Right lobe of liver (tissue), 6 donors: ENCODE measurements at places on chromosomes 12 and 14.

GRCh38 chr14:21308132-21308478, 28.2 kb downstream of the RPGRIP1 start:
- DNase-seq: no peak

GRCh38 chr14:28468191-28469151, 298.1 kb upstream of the FOXG1 start:
- no peak for DNase-seq

- no peak for DNase-seq
Observed at GRCh38 chr12:50695961-50696360, 67.9 kb upstream of the ATF1 start.

DNA sequence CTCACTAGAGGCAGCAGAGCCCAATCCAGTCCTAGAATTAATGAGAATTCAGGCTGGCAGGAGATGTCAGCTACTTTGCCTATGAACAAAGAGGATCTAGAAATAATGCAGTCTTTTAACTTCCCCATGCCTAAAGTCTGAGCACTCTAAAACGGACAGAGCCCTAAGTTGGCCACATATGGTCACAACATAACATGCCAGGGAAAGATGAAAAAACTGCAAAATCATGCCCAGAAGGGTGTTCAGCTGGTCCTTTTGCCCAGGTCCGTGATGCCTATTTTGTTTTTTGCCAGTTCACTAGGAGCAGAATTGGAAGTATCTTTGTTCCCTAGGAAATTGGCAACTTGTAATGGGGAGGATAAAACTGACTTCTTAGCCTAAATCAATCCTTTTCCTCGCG, 20.3 kb upstream of the LMNTD1 start:
- DNase-seq: no peak

DNA sequence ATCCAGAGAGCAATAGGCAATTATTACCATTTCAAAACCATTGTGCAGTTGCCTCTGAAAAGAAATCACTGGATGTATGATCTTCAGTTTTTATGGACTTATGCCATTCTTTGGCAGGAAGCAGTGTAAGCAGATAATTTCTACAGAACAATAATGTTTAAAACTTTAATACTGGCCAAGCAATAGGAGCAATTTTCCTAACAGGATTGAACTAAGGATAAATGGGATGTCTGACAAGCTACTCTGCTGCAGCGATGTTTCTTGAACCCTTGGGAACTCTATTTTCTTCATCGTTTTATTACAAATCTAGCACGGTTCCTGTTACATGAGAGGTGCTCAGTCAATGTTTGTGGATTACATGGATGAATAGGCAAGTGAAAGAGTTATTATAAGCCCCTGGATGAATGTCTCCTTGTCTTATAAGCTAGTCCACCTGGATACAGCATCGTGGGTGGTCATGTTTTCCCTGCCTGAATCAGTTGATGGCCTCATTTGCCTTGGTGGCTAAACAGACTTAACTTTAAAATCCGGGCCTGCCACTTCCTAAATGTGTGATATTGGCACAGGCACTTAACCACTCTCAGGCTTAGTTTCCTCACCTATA, 68.2 kb upstream of the MDM1 start:
- no peak for DNase-seq

- DNase-seq: no peak
Observed at GRCh38 chr14:101878211-101878821, 86.1 kb upstream of the DYNC1H1 start.

- peak; percentile 85 for DNase-seq
Observed at GRCh38 chr14:105333613-105334364, 19.2 kb downstream of the PACS2 start.

- no peak for DNase-seq
Observed at GRCh38 chr12:39780411-39780912, 160.9 kb upstream of the ABCD2 start.

DNA sequence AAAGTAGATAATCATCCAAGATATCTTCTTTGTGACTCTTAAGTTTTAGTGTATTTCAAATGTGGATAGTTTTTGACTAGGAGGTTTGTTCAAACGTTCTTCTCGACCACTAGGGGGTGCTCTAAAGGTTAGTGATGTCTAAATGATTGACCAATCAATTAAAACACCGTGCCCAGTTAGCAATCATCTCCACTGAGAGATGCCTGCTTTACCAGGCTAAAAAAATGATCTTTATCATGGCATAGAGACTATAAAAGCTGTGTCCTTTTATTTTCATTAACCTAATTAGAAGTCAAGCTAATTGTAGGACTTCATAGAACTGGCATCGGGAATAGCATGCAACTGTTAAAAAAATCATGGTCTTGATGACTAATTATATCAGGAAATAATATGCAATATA, 153.9 kb downstream of the PRKCH start:
- DNase-seq: no peak

DNA sequence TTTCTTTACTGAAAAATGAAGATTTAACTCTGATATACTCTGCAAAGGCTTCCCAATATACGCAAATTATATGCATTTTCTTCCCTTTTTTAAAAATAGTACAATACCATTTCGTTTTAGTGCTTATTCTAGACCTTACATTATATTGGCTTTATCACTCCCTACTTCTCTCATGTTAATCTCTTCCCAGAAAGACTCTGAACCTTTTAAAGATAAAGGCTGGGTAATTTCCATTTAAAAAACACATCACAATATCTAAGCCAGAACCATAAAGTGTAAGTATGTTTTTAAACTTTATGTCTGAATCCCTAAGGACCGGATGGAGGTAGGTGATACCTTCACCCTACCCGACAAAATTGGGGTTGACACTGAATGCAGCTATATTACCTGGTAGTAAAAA, 320.8 kb downstream of the DIO2 start:
- DNase-seq: no peak

DNA sequence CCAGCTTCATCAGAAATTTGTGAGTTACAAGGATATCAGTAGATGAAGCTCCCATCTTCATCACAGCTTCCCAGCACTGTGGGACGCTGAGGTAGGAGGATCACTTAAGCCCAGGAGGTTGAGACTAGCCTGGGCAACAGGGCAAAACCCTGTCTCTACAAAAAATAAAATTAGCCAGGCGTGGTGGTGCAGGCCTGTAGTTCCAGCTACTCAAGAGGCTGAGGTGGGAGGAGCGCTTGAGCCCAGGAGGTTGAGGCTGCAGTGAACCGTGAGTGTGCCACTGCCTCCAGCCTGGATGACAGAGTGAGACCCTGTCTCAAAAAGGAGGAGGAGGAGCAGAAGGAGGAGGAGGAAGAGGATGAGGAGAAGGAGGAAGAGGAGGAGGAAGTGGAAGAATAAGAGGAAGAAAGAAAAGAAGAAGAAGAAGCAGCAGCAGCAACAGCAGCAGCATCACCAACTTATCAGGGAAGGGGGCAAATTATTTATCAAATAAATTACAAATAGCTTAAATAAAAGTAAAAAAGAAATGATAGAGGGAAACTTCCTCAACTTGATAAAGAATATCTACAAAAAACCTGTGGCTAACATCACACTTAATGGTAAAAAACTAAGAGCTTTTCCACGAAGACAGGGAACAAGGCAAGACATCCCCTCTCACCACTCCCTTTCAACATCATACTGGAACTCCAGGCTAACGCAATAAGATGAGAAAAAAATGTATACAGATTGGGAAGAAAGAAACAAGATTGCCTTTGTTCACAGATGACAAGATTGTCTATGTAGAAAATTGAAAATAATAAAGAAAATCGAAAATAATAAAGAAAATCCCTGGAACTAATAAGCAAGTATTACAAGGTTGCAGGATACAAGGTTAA, 69.6 kb downstream of the NINJ2 start:
- no peak for DNase-seq

DNA sequence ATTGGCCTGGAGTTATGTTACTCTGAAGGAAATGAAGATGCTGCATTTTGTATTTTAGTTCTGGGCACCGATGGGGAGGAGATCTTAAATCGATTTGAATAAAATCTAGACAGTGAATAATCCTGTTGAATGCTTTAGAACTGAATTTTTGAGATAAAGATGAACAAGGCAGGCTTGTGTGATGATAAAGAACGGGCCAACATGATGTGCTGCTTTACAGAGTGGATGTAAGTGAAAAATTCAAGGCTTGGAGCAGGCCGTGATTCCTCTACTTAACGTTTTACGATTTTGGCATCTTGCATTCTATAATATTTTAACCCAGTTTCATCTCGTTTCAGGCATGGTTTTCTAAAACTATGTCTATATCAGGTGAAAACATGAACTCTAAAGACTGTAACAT, 23.5 kb upstream of the BHLHE41 start:
- DNase-seq: no peak

- DNase-seq: no peak
Observed at GRCh38 chr12:121010860-121011259, 5.4 kb downstream of the C12orf43 start.

DNA sequence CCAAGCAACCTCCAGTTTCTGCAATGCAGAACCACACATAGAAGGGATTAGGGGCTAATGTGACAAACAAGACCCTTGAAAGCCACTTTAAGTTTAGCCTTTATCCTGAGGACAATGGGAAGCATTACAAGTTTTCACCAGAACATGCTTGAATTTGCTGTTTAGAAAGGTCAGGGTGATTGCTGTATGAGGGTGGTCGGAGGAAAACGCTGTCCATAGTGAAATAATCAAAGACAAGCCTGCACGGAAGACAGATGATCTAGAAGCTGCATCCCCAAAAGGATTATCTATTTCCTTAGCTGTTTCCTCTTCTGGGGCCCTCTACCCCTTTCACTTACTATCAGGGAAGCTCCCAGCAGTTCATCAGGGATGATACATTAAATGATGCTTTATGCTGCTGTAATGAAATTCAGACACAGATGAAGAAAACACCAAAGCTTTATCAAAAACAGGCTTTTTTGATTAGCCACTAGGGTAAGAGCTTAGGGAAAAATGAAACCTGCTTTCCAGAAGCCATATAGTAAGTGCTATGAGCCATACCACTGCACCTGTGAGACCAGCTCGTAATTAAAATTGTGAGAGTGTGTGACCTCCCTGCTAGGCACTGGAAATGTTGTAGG, 6.5 kb downstream of the HAL start:
- no peak for DNase-seq

DNA sequence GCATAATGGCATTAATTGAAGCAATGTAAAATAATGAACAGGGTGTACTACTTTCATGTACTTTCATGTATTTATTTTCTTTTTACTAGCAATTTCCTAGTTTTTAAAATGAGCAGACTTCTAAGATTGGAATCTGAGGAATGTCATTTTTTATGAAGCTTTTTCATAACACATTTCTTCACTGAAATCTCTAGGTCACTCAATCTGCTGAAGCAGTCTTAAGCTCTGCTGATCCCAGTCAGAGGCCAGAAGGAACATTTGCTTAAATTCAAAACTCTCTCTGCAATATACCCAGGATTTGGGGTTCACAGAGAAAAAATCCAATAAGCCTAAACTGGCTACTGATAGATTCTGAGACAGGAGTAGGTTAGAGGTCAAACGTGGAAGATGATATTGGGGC, 73.6 kb upstream of the CNTN1 start:
- no peak for DNase-seq

GRCh38 chr14:97251491-97252155, 454.4 kb downstream of the VRK1 start:
- no peak for DNase-seq

DNA sequence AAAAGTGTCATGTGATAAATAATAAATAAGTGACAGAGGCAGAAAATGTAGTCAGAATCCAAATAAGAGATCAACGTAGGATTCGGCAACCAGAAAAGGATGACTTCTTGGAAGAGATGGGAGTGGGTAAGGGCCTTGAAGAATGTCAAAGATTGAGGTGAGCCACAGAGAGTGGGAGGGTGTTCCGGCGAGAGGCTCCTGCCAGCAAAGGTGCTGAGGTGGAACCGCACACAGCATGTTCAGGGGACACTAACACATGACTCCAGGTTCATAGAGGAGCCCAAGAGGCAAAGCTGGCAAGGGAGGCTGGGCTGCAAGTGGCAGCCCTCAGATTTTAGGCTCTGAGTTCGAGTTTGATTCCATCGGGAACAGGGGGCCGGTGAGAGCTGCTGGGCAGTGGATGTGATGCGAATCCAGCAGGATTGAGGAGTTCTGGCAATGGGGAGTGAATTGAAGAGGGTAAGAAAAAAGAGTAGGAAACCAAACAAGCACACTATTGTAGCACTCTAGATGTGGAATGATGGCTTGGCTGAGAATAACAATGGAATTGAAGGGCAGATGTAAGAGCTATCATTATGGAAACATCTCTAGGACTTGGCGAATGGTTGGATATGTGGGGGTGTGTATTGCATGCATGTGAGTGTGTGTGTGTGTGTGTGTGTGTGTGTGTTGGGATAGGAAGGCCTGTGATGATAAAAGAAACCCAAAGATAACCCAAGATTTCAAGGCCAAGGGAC, 36.5 kb downstream of the LRRC74A start:
- DNase-seq: no peak

DNA sequence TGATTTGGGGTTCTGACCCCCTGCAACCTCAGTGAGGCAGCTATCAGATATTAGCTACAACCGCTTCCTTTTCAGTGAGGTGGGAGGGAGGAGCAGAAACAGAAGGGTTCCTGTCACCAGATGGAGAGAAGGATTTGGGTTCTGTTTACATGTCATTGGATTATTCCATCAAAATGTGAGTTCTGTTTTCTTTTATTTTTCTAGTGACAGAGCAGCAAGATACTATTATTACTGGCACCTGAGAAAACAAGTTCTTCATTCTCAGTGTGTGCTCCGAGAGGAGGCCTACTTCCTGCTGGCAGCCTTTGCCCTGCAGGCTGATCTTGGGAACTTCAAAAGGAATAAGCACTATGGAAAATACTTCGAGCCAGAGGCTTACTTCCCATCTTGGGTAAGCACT, 52.8 kb downstream of the FRMD6 start:
- no peak for DNase-seq

- DNase-seq: no peak
Observed at GRCh38 chr14:104899781-104900180, 24.9 kb upstream of the PLD4 start.

DNA sequence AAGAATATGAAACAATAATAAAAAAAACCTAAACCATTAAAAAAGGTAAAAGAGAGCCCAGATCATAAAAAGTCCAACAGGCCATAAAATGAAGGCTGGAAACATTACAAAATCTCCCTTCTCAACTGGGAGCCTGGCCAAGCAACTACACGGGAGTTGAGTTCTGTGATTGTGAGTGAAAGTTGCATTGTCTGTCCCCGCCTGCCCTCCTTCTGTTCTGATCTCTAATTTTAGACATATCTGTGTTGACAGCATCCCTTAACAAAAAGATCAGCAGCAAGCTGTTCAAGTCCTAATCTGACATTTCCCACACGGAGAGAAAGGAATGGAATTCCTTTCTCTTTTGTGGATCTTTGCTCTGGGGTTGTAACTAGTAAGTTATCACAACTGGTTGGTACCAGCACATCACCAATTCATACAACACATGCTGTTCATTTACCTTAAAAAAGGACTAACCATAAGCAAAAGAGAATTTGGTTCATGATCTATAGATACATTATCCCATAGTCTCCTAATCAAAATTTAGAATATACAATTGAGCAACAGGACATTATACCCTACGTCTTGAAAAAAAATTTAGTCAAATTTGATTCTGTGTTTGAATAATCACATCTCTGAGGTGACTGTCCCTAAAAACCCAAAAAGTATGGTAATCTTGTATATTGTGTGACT, 205.1 kb upstream of the GZMB start:
- DNase-seq: no peak
